ENCODE measurements at places on chromosomes 13 and 19.

DNA sequence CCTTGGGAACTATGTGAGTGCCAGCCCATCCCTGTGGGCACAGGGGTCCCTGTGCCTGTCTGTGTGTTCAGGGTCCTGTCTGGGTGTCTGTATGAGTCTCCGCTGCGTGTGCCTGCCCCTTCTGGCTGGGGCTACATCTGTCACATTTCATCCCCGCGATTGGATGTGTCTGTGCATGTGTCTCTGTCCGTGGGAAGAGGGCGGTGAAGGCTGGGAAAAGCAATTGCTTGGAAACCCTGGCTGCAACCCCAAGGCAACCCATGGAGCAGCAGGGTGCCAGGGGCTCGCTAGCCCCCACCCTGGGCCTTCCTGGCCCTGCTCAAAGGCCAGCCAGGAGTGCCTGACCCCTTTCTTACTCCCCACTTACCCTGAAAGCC, 1.4 kb downstream of the MAG start:
- no peak for DNase-seq

DNA sequence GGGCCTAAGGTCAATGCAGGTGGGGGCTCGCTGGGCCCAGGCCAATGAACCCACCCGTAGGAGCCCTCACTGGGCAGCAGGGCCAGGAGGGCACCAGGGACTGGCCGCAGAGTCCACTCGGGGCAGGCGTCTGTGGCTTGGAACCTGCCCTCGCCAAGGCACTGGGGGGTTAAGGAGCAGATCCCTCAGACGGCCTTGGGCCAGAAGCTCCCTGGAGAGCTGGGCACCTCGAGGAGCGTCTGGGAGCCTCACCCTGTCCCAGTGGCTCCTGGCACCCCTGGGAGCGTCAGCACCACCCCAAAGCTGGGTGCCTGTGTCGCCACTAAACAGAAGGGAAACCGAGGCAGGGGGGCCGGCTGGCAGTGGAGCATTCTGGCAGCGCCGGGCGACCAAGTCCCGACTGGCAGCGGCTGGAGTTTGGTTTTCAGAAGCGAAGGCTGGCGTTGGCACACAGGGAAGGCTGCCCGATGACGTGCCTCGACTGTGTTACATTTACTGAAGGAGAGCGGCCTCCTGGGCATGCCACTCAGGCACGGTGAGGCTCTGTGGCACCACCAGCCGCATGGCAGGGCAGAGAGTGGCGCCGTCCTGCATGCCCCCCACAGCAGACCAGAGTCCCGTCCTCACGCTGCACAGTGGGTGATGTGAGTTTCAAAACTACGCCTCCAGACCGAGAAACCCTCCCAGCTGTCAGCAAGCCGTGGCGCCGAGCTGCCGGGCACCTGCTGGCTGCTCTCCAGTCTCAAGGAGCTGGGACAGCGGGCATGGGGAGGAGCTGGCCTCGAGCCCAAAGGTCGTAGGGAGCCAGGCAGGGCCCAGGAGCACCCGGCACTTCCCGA, 9.2 kb upstream of the MEX3D start:
- DNase-seq: no peak

- DNase-seq: no peak
These were observed 23.2 kb downstream of the IGFL3 start for GRCh38 chr19:46101293-46101692.

GRCh38 chr19:56710437-56710836, 38.9 kb upstream of the ZNF835 start:
- no peak for DNase-seq

GRCh38 chr19:19105365-19106055, 32.8 kb downstream of the TMEM161A start:
- DNase-seq: peak; percentile 25

DNA sequence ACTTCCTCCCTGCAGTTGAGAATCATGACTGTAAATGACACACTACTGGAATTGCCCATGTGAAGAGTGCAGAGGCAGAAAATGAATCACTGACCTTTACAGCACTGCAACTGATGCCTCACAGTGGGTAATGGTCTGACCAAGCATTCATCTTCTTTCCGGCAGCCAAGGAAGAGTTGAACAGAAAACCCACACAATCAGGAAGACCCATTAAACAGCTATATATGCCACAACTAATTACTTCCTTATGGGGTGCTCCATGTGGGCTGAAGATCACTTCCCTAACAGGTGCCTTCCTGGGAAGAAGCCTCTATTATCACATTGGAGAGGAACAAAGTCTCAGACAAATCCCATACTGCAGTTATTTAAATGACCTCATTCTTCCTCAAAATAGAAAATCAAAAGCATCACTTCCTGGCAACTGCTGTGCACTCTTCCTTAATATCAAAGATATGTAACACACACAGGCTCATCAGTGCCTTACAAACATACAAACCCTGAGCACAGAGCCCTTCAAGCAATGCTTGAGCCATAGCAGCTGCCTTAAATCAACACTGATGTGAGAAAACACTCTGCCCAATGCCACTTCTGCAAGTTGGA, 45.8 kb downstream of the RUBCNL start:
- no peak for DNase-seq

DNA sequence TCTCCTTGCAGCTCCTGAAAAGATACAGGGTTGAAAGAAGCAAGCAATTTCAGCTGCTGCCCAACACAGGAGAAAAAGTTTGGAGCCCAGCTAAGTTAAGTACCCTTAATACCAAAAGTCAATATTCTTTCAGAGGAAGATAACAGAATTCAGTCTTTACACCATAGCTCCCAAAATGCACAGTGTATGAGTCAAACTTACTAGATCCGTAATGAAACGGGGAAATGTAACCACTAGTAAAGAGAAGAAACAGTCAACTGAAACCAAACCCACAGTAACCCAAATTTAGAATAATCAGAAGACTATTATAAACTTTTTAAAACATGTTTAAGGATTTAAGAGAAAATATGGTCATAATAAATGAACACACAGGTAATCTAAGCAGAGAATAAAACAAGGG, 45.2 kb downstream of the SUCLA2 start:
- DNase-seq: no peak

GRCh38 chr13:79222427-79223205, 183.4 kb downstream of the RBM26 start:
- DNase-seq: no peak

GRCh38 chr13:26998292-26998691, 173.3 kb downstream of the USP12 start:
- no peak for DNase-seq

DNA sequence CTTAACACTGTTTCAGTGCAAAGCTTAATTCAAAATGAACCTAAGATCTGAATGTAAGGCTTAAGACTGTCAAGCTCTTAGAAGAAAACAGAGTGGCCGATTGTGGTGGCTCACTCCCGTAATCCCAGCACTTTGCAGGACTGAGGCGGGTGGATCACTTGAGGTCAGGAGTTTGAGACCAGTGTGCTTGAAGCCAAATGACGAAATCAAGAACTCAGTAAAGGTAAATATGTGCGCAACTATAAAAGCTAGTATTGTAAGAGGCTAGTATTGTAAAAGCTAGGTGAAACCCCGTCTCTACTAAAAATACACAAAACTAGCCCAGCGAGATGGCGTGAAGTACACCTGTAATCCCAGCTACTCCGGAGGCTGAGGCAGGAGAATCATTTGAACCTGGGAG, 12.7 kb downstream of the ATP4B start:
- DNase-seq: no peak
